ENCODE measurements at places on chromosomes 2 and 18.

DNA sequence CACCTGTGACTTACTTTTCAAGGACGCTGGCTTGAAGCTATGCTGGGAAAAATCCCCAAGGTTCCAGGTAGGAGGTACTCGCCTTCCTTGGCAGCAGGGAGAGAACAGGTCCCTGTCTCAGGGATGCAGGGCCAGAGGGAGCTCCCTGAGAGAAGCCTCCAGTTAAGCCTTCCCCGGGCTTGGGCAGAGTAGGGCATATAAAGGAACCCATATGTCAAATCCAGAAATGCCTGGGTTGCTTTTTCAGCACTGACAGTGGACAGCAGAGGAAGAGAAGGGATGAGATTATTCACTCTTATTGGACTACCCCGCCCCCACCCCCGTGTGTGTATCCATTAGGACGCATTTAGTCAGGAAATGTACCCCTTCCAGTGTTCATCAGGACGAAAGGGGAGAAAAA lies 89.3 kb upstream of the TEX51 start:
- DNase-seq: no peak

DNA sequence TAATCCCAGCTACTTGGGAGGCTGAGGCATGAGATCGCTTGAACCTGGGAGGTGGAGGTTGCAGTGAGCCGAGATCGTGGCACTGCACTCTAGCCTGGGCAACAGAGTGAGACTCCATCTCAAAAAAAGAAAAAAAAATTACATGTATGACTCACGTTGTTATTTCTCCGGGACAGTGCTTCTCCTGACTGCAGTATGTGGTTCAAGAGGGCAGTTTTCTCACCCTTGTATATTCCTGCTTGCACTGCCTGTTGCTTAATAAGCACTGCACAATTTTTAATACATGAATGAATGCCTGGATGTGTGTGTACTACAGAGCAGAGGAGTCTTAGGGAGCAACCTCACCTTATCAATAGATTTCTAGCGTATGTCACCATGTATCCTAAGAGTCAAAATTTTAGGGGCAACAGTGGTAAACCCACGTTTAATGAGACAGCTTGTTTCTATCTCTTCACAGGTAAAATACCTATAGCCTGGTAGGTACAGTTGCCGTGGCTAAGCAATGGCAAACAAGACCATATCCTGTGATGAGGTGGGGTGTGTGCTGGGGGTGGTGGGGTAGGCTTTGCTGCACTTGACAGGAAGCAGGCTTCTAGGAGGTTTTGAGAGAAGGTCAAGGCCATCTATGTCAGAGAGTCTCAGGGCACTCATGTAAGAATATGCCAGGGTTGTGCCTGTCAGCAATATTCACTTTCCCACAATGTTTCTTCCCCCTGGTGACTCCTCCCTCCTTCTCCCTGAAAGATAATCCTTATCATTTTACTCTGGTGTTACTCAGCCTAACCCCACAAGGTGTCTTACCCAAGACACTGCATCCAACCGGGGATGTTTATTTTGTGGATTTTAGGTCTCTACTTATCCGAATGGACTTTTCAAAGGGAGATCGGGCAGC lies 36.9 kb upstream of the MEX3C start:
- no peak for DNase-seq

DNA sequence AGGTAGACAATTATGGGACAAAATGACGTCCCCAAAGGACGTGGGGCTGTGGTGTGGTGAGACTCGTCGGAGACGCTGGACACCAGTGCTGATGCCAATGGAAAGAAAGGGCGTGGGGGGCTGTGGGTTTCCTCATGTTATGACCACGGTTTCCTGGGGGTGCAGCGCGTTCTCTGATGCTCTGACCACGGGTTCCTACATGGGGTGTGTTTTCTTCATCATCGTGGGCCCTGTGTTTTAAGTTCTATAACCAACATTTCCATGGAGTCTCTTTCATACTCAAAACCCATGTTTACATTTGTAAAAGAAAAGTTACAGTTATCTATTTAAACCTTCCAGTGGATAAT lies 141.6 kb downstream of the RTP5 start:
- DNase-seq: no peak

GRCh38 chr2:234848578-234848977 lies 103.2 kb upstream of the SH3BP4 start:
- DNase-seq: peak; percentile 27

DNA sequence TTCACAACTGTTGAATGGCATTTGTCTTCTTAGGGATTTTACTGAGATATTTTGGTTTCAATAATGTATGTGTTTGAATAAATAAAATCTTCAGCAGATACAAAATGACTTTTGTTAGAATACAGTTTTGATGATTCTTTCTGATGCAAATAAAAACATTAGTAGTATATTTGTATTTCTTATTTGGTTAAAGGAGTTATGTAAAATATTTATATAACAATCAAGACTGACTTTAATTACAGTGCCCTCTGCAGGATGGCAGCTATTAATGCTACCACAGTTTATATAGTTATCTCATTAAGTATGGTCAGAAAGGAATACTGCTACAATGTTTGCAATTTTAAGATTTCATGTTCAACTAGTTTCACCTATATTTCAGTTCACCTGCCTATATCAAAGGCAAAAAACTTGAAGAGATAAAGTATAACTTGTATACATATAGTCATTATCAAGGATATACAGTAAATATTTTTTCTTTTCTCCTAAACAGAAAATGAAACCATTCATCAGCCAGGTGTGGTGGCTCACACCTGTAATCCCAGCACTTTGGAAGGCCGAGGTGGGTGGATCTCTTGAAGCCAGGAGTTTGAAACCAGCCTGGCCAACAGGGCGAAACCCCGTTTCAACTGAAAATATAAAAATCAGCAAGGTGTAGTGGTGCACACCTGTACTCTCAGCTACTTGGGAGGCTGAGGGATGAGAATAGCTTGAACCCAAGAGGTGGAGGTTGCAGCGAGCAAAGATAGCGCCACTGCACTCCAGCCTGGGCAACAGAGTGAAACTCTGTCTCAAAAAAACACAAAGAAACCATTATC lies 19.8 kb downstream of the ARL5A start:
- peak; percentile 40 for DNase-seq

DNA sequence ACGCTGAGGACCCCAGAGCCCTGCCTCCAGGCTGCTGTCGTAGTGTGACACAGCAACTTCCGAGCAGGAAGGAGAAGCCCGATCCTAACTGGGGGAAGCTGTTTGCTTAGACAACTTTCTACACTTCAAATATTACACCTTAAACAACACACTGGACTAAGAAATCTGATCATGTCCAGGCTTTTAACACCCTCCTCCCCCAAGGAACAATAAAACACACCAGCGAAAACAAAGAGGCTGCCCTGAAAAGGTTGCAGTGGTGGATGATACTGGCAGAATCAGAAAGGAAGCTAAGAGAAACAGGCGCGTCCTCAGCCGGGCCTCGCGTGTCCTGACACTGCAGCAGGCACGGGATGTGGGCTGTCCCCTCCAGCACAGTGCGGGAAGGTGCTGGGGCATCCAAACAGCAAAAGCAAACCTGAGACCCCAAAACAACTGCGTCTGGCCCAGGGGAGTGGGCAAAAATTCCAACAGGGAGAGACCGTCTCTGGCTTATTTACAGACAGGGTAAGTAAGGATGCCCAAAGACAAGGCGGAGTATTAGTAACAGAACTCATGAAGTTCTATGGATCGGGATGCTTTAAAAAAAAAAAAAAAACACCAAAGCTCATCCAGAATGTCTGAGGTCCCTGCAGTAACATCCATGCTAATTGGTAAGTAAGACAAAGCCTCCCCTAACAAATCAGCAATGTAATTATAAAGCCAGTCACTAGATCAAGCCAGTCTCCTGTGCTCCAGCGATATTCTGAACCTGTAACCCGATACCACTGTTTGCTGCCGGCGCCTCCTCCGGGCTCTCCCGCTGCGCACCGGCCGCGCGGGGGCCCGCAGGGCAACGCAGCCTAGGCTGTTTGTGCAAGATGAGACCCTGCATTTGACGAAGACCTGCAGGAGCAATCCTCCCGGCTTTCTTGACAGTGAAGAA lies 9.0 kb downstream of the SERTAD2 start:
- DNase-seq: peak; percentile 85

- DNase-seq: peak; percentile 39
These were observed 130.3 kb upstream of the CXCR4 start for GRCh38 chr2:136248242-136248641.

GRCh38 chr2:124485659-124486058 lies 460.6 kb downstream of the CNTNAP5 start:
- DNase-seq: no peak

DNA sequence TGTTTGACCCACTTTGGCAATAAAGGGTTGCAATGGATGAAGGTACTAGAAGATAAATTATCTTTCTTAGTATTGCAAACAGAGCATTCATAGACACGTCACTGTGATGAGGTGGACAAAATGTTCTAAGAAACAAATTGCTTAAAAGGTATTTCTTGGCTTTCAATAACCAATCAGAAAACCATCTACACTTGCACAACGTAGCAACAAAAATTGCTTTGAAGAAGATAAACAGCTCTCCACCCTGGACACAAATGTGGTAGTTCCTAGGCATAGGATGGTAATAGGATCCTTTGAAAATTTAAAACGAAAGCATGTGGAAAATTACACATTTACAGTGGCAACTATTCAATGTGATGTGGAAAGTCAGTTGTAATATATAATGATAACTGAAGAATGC lies 439.9 kb upstream of the ETAA1 start:
- no peak for DNase-seq

- DNase-seq: no peak
These were observed 20.4 kb upstream of the KCNS3 start for GRCh38 chr2:17858064-17858463.

DNA sequence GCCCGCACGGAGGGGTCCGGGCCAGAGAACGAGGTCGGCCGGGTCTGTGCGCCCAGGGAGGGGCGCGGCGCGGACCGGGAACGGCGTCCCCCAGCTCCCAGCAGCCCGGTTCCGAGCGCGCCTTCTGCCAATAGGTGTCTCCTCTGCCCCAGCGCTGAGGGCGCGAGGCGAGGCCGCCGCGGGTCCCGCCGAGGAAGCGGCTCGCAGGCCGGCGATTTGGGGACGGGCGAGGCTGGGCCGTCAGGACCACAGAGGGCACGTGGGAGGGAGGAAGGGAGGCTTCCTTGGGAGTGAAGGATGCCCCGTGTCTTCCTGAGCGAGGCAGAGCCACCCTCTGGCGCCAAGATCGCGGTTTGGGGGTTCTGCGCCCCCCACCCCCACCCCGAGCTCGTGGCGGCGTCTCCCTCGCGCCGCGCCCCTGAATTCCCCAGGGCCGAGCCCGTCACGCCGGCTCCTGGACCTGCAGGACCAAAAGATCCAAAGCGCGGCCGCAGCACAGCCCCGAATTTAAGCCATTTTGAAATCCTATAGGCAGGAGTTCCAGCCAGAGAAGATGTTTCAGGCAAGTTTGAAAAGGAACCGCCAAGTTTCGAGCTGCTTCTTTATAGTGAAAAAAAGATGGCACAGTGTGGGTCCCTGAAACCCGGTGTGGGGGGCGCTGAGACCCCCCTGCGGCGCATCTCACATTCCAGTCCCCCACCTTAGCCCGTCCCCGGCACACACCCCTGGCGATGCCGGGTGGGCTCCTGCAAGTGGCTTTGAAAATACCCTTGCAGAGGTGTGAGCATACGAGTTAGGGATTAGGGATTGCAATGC lies 909 bp downstream of the NFATC1 start:
- peak; percentile 21 for DNase-seq

DNA sequence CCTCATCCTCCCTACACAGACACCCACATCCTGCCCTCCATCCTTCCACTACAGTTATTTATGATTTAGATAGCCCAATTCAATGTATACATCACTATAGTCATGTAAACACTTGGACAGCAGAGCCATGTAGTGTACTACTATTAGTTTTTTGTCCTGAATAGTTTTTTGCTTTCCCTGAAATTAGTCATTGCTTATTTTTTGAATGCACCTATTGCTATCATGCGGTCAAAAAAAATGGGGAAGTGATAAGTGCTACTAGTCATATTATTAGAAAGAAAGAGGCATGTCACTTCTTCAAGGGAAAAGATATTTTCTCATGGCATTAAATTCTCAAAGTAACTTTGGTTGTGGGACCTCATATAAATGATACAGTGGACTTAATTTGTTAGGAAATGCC lies 6.8 kb upstream of the GREB1 start:
- DNase-seq: no peak

- no peak for DNase-seq
These were observed 408.9 kb downstream of the RIT2 start for GRCh38 chr18:42706618-42707017.

GRCh38 chr2:86023366-86023712 lies 82.3 kb downstream of the POLR1A start:
- DNase-seq: no peak

DNA sequence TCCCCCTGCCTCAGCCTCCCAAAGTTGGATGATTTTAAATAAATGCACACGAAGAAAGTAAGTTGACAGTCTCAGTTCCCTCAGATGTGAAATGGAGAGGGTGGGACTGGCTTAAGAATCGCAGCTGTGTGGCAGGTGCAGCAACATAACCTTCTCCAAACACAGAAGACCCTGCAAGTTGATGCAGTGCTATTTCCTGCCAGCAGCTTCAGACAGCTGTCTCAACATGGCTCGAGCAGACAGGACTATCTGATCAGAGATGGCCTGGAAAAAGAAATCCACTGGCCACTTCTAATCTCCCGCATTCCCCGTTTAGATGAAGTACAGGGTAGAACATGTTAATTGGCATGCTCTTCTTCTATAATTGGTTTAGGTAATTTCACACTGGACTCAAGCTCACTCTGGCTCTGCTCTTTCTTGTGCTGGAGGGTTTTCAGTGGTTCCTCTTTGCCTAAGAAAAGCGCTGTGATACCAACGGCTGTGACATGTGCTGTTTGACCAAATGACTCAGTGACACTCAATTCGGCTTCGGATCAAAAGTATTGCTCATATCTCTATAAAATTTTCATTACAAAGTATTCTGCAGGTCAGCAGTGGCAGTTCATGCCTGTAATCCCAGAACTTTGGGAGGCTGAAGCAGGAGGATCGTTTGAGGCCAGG lies 40.2 kb downstream of the MYOM1 start:
- no peak for DNase-seq

DNA sequence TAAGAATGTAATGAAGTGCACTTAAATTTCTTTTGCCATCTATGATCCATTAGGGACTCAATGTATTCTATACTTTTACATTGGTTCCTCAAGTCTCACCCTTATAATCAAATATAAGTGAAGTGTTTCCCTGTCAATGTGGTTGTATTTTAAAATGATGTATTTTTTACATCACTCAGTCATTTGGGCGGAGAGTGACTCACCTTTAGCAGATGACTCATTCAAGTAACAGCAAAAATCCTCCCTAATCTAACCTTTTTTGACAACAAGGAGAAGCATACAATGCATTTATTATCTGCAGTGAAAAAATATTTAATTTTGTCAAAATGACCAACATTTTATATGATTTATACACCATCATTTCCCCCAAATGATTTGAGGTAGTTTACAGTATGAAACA lies 94.4 kb downstream of the FANCL start:
- DNase-seq: peak; percentile 26

- peak; percentile 77 for DNase-seq
These were observed 38.8 kb upstream of the BMP10 start for GRCh38 chr2:68909793-68910674.

Data from astrocyte of the spinal cord (primary cell).